ENCODE measurements at places on chromosomes 5 and 9.
A peak's percentile ranks its signal among the peaks of the same experiment; 100 is the strongest.

DNA sequence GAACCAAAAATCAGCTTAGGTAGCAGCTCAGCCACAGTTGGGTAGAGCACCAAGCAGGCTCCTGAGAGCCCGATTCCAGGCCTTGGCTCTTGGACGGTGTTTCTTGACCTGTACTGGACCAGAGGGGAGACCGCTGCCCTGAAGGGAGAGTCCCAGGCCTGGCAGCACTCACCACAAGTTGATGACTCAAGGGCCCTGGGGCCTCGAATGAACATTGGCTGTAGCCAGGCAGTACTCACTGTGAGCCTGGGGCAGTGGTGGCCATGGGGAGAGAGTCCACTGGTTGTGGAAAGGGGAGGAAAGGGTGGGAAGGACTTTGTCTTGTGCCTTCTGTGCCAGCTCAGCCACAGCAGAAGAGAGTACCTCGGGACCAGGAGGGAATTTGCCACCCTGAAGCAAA, 166.1 kb downstream of the EDIL3 start:
- DNase-seq = no peak
- no peak overlapping the region for H3K4me3 ChIP-seq
- H3K36me3 ChIP-seq = no peaks in the 10 kb centered on the region
- peaks cover 9% of the 10 kb centered on the region for H3K4me1 ChIP-seq
- H3K27ac ChIP-seq = no peak overlapping the region

- H3K36me3 ChIP-seq = no peaks in the 10 kb centered on the region
- H3K27ac ChIP-seq = no peak overlapping the region
- no peak for DNase-seq
- no peak overlapping the region for H3K4me3 ChIP-seq
- peaks cover 6% of the 10 kb centered on the region for H3K27me3 ChIP-seq
Observed at GRCh38 chr5:174315871-174316270, 270.4 kb downstream of the NSG2 start.

- H3K36me3 ChIP-seq = no peaks in the 10 kb centered on the region
- H3K4me1 ChIP-seq = no peaks in the 10 kb centered on the region
- H3K27ac ChIP-seq = no peak overlapping the region
Observed at GRCh38 chr5:12023614-12024241, 119.5 kb upstream of the CTNND2 start.

- H3K4me3 ChIP-seq = no peak overlapping the region
- no peak for DNase-seq
- no peaks in the 10 kb centered on the region for H3K36me3 ChIP-seq
- H3K4me1 ChIP-seq = no peaks in the 10 kb centered on the region
- peaks cover 16% of the 10 kb centered on the region for H3K27me3 ChIP-seq
Observed at GRCh38 chr9:134179918-134180785, 15.8 kb upstream of the RNU6ATAC start.

- H3K27me3 ChIP-seq = no peaks in the 10 kb centered on the region
- H3K36me3 ChIP-seq = no peaks in the 10 kb centered on the region
- H3K27ac ChIP-seq = no peak overlapping the region
- no peak overlapping the region for H3K4me3 ChIP-seq
Observed at GRCh38 chr5:7811715-7812114, 39.2 kb downstream of the CFAP90 start.

DNA sequence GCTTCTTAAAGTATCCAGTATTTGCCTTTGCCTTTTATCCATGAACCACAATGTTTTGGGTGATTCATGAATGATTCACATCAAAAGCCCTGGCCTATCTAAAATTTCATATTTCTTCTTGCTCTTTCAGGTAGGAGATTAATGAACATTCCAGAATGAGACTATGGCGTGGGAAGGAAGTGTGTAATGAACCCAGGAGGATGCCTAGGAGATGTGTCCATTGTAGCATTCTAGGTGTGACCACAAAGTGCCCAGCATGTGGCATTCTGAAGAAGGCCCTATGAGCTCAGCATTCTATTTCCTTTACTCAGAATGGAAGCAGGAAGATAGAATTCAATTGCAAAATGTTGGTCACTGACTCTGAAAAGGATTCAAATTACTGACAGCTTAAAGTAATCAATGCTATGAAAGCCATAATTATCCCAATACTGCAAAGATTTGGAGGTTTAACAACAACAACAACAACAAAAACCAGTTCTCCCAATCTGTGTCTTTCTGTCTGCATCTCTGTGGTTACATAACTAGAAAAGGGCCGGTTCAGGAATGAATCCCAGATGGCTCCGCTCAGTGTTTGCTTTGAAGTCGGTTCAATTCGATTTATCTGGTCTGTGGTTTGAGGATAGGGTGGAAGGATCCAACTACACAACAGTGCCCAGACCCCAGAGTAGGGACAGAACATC, 126.7 kb downstream of the FOXD1 start:
- H3K4me1 ChIP-seq = peaks cover 21% of the 10 kb centered on the region
- no peaks in the 10 kb centered on the region for H3K36me3 ChIP-seq
- peak overlapping the region; percentile 71 for H3K27ac ChIP-seq
- H3K27me3 ChIP-seq = no peaks in the 10 kb centered on the region

DNA sequence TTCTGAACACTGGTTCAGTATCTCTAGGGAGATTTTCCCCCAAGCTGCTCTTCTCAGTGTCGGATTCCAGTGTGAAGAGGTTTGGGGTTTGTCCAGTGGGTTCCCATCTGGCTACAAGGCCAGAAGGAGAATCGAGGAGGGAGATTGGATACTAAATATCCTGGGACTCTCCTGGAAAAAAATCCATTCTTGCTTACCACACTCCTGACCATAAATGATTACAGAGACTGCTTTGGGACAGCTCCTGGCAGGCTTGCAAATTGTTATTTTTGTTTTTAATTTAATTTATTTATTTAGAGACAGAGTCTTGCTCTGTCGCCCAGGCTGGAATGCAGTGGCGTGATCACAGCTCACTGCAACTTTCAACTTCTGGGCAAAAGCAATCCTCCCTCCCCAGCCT, 4.7 kb upstream of the SUSD1 start:
- H3K4me1 ChIP-seq = peaks cover 3% of the 10 kb centered on the region
- no peak overlapping the region for H3K27ac ChIP-seq
- no peak overlapping the region for H3K4me3 ChIP-seq
- H3K27me3 ChIP-seq = no peaks in the 10 kb centered on the region
- H3K36me3 ChIP-seq = no peaks in the 10 kb centered on the region

DNA sequence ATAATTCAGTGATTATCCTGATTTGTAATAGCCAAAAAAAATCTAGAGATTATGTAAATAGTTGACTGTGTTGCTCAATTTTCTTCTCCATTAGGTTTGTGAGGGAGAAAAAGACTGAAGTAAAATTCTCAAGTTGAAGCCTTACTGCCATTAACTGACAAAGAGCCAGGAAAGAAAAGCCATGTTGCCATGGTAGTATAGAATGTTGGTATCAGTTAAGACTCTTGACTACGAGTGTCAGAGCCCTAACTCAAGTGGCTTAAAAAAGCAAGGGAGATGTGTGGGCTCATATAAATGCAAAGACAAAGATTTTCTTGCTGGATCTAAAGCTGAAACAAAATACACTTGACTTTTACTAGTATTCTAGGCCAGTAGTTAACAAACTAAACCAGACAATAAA, 571.7 kb downstream of the KCTD16 start:
- H3K27ac ChIP-seq = no peak overlapping the region
- no peaks in the 10 kb centered on the region for H3K4me1 ChIP-seq
- no peaks in the 10 kb centered on the region for H3K36me3 ChIP-seq
- H3K4me3 ChIP-seq = no peak overlapping the region

DNA sequence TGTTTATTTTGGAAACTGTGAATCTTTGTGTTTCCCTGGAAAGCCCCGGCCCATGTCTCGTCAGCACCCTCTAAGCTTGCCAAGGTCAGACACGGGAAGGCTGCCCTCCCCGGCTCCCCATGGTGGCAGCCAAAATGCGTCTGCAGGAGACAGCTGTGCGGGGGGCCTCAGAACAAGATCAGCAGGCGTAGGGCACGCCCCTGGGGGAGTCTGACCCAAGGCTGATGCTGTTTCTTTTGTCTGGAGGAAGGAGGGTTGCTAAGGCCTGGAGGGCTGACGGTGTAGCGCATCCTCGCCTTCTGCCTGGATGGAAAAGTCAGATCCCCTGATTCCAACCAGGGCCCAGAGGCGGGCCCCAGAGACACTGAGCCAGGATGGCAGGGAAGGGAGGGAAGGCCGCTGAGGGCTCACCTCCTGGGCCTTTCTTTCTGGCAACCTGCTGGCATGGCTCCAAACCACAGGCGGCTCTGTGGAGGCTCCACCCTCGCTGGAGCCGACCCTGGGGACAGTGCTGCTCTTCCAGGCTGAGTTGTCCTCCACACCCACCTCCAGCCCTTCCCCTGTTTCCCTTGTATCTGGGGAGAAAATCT, 57.2 kb downstream of the OLFM1 start:
- peaks cover 14% of the 10 kb centered on the region for H3K27me3 ChIP-seq
- H3K4me1 ChIP-seq = no peaks in the 10 kb centered on the region
- no peak overlapping the region for H3K4me3 ChIP-seq
- no peak for DNase-seq

- no peak overlapping the region for H3K27ac ChIP-seq
- H3K4me3 ChIP-seq = no peak overlapping the region
- H3K36me3 ChIP-seq = no peaks in the 10 kb centered on the region
- H3K4me1 ChIP-seq = peaks cover 24% of the 10 kb centered on the region
- no peaks in the 10 kb centered on the region for H3K27me3 ChIP-seq
- DNase-seq = no peak
Observed at GRCh38 chr5:57863661-57864060, 381.1 kb upstream of the ACTBL2 start.

GRCh38 chr5:156188016-156188415, 138.9 kb upstream of the SGCD start:
- H3K4me3 ChIP-seq = no peak overlapping the region
- no peaks in the 10 kb centered on the region for H3K36me3 ChIP-seq
- no peak overlapping the region for H3K27ac ChIP-seq
- H3K4me1 ChIP-seq = no peaks in the 10 kb centered on the region
- H3K27me3 ChIP-seq = no peaks in the 10 kb centered on the region

DNA sequence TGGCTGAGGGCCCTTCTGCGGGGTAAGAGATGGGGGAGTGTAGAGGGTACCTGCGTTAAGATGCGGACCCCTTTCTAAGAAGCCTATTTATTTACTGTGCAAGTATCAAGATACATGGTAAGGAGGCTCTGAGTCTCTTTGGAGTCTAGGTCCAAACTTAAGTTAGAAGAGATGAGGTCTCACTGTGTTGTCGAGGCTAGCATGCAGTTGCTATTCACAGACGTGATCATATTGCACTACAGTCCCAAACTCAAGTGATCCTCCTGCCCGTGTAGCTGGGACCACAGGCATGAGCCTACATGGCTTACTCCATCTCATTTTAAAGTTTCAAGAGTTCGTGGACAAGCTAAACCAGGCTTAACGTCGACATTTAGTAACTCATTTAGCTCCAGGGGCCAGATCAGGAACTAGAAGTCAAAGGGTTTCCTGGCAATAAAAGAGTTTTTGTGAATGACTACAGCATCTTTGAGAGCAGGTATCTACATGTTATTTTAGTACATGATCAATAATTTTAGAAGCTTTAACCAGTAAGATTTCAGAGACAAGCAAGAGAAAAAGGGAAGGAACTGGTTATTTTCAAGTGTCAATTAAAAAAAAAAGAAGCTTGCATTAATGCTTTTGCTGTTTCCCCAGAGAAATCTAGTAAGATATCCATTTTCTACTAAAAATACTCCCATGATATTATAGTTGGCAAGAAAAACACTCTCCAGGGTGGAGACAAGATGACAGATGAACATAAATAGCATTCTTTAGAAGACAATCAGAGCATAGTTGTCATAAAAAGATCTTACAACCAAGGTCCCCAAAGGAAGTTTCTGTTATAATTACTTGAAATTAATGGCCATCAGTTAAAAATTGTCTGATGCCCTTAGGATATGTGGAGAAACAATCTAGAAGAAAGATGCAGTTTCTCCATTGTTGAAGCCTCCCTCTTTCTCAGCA, 141.3 kb downstream of the SCAMP1 start:
- DNase-seq = no peak
- H3K27ac ChIP-seq = peak overlapping the region; percentile 47
- no peaks in the 10 kb centered on the region for H3K27me3 ChIP-seq
- H3K4me3 ChIP-seq = no peak overlapping the region
- no peaks in the 10 kb centered on the region for H3K36me3 ChIP-seq

DNA sequence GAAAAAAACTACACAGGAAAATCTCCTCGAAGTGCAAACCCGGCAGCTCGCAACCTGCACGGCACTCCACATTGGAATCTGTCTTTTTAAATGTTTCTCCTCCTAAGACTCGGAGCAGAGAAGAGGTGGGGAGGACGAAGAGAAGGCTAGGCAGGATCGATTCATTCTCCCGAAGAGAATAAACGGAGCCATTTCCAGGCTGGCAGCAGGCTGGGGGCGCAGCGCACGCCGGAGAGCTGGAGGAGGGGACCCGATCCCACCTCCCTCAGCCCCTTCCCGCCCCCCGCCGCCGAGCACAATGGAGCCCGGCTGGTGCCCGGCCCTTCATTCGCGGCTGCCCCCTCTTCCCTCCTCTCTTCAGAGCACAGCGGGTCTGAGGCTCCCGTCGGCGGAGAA, 628 bp downstream of the HOMER1 start:
- H3K36me3 ChIP-seq = no peaks in the 10 kb centered on the region
- peaks cover 15% of the 10 kb centered on the region for H3K4me1 ChIP-seq
- H3K27me3 ChIP-seq = no peaks in the 10 kb centered on the region
- no peak for DNase-seq

GRCh38 chr5:178673801-178674295, 47.0 kb upstream of the CLK4 start:
- H3K4me1 ChIP-seq = no peaks in the 10 kb centered on the region
- no peaks in the 10 kb centered on the region for H3K36me3 ChIP-seq
- no peak overlapping the region for H3K27ac ChIP-seq
- no peaks in the 10 kb centered on the region for H3K27me3 ChIP-seq

DNA sequence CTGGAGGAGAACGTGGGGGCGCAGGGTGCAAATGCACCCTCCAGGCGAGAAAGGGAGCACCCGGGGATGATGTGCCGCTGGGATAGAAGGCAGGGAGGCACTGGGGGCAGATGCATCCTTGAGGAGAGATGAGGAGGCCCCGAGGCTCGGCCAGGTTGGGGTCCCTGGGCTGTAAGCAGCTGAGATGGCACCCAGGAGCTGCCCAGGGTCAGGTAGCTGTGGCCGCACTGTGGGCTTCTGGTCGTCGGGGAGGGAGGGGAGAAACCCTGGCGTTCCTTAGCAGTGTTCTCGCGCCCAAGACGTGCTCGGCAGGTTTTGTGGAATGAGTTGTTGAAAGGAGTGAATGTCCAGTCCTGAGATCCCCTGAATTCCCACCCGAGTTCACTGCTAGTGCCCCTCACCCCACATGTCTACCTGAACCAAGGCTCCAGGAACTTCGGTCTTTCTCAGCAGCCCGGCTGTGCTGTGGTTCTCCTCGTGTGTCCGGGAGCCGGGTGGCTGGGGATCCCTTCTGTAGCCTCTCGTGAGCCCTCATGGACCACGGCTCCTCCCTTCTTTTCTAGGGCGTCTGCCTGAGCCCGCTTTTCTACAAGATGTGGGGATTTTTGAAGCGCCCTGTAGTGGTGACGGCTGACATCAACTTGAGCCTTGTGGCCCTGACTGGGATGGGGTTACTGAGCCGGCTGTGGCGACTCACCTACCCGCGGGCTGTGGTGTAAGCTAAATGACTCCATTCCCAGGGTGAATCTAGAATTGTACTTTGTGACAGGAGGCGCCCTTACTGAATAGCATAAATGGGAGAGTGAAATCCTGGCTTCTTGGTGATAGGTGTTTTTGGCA, 1.1 kb downstream of the POMT1 start:
- peaks cover 28% of the 10 kb centered on the region for H3K4me1 ChIP-seq
- H3K36me3 ChIP-seq = no peaks in the 10 kb centered on the region
- no peak overlapping the region for H3K27ac ChIP-seq
- DNase-seq = no peak
- H3K27me3 ChIP-seq = no peaks in the 10 kb centered on the region

GRCh38 chr9:108854641-108855528, 901 bp downstream of the ACTL7B start:
- H3K4me1 ChIP-seq = peaks cover 12% of the 10 kb centered on the region
- no peaks in the 10 kb centered on the region for H3K27me3 ChIP-seq
- no peak overlapping the region for H3K27ac ChIP-seq
- no peaks in the 10 kb centered on the region for H3K36me3 ChIP-seq
- no peak for DNase-seq

Measured in keratinocyte (primary cell).